ENCODE measurements at places on chromosomes 11 and 22. TPM values are rescaled to one million over a fixed set of nuclear protein-coding genes. Genes with fewer than 3 reads are reported as not detected.

DNA sequence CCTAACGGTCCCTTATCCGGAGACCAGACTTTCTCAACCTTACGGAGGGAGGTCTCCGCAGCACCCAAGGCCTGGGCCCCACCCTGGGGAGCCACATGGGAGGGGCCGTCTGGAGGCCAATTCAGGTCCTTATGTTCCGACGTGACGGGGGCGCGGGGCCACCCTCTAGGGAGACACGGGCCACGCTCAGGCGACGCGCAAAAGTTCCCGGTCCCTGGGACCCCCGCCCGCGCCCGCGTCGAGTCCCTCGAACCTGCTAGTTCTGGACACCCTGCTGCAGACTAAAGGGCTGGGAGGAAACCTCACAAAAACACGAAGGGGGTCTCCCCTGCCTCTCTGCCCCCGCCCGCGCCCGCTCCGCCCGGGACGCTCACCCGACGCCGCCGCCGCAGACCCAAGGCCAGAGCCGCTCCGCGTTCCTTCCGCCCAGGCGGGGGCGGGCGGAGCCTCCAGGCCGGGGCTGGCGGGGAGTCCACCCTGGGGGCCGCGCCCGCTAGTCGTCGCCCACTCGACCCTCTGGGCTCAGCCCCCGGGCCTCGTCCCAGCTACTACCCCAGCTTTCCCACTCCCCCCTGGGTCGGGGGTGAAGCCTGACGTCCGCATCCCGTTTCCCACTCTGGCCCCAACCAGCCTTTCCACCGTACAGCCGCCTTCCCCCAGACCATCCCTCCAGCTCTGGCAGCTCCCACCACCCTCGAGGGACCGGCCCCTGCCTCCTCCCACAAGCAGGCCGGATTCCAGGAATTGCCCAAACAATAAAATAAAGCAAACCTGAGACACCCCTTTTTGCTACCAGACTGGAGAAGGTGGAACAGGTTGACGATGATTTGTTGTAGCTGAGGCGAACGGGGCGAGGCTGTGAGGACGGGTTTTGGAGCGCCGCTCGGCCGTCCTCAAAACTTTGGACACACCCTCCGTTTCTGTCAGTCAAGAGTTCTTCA, 2.7 kb downstream of the RNH1 start:
- no peak for ATAC-seq

DNA sequence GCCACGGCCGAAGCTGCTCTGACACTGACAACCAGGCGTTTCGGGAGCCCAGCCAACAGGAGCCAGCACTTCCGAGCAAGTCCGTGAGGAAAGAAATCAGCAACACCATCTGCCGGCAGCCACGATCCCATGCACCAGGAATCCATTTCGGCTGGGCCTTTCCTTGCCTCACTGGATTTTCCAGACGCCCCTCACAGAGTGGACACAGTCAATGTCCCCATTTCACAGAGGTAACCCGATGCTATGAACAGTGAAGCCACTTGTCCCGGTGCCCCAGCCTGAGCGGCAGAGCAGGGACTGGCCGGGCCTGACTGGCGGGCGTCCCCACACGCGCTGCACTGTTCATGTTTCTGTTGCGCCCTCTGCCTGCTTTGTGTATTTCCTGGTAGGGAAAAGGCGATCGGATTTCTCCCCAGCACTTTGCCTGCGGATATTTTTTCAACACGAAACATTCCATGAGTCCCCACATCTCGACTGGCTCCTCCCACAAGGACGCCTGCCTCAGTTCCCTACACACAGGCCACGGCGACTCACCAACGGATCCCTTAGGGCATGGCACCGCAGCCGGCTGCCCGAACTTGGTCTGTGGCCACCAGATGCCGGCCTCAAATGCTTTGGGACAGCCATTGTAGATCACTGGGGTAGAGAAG, 55.3 kb downstream of the TRMU start:
- ATAC-seq: no peak

DNA sequence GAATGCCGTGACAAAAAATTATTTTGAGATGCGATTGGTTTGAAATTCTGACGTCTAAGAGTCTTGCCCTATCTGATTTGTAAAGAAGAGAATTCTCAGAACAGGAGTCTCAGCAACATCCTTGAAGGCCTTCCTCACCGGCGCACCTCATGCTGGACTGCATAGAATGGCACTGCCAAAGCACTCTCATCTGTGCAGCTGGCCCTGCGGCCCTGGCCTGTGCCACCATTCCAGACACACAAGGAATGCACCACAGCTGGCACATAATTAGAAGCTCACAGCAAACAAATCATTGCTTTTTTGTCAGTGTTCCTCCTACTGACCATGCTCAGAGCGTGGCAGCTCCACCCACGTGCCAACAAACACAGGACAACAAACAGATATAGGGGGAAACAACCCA, 166.0 kb downstream of the KIRREL3 start:
- ATAC-seq: no peak

- peak; percentile 87 for ATAC-seq
Observed at GRCh38 chr11:93054881-93055280, 85.4 kb downstream of the MTNR1B start.

- ATAC-seq: peak; percentile 90
Observed at GRCh38 chr11:88552379-88553062, 215.0 kb upstream of the CTSC start.

GRCh38 chr11:67437082-67437808, at the start of gene PTPRCAP:
PTPRCAP (minus strand) TSS chr11:67437682; CDS start chr11:67437619, 63 bp downstream.
- no peak for ATAC-seq

DNA sequence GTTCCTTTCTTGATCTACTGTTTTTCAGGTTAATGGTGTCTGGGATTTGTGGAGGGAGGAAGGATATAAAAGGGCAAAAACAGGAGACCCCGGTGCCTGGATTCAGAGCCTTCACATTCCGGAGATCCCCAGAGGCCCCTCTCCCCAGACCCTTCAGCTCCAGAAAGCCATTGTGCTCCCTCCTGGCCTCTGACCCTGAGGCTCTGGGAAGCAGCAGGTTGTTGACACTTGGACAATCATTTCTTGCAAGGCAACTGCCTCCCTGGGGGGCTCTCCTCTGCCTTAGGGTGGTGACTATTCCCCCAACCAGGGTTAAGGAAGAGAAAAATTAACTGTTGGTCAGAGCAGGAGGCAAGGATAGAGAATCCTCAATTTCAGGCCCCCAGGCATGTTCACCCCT, 86.9 kb upstream of the NNMT start:
- ATAC-seq: peak; percentile 2

GRCh38 chr11:2148595-2148994, 9.4 kb upstream of the IGF2 start:
- ATAC-seq: no peak

DNA sequence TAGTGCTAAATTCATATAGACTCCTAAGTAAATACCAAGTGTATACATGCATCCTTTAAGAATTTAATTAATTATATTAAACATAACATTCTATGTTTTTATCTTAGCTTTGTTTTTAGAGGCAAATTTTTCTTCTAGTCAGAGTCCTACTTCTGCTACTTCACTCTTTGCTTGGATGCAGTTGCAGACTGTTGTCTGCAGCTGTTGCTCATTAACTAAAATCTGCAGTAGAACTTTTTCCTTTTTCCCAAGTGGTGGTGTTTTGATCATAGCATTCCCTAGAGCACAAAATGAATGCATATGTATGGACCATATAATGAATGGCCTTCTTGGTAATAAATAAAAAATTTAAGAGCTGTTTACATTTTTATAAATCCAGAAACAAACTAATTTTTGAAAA, 198.3 kb downstream of the CASP12 start:
- no peak for ATAC-seq

- ATAC-seq: no peak
Observed at GRCh38 chr11:2697866-2698265, 1.9 kb downstream of the KCNQ1OT1 start.

- ATAC-seq: no peak
Observed at GRCh38 chr11:76668362-76669155, 2.0 kb downstream of the LRRC32 start.

GRCh38 chr22:41800348-41801146, at the start of gene CCDC134:
CCDC134 (plus strand) TSS chr22:41800679; CDS start chr22:41808891, 8,212 bp downstream.
- peak; percentile 99 for ATAC-seq

DNA sequence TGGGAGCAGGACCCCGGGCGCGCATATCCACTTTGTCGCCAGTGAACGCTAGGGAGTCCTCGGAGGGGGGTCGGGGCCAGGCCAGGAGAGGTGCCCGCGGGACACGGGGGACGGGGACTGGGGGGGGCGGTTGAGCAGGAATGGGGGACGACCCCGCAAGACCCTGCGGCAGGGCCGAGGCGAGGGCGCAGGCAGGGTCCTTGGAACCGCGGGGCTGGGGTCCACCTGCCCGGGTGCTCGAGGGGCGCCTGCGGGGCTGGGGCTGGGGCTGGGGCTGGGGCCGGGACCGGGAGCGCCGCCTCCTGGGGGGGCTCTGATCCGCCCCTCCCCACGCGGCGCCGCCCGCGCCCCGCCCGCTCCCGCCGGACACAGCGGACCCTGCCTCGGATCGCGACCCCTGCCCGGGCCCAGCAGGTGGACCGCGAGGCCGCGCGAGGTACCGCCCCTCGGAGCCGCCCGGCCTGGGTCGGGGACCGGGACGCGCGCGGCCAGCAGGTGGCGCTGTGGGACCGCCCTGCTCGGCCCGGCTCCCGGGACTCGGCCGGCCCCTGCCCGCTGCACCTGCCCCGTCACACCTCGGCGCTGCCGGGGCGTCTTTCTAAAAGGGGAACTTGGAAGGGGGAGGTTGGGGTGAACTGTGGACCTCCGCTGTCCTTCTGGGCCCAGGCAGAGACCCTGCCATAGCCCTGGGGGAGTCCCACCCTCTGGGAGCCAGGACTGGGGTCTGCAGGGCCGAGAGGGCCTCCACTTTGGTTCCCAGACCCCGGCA, 11.0 kb downstream of the CRELD2 start:
- peak; percentile 70 for ATAC-seq

DNA sequence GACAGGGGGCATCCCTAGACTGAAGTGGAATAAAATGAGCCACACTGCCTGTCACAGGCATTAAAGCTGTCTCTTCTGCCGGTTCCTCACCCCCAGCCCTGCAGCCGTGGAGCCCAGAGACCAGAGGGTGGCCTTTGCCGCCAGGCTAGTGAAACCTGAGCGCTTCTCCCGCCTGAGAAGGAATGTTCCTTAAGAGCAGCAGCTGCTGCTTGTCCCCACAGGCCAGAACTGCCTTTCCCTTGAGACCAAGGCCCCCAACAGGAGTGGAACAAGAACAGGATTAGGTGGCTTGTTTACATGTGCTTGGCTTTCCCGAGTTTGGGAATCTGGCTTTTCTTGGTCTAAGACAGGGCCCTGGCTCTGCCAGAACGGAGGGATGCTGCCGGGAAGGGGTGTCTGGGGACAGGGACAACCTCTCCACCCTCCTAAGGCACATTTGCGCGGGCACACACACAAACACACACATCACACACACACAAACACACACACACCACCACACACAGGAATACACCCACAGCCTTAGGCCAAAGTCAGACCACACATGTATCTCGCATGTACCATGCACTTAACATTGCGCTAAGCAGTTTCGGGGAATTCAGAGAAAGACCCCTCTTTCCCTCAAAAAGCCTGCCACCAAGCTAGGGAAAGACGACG, 91.8 kb downstream of the FEZ1 start:
- no peak for ATAC-seq

GRCh38 chr11:18173225-18173866, 709 bp downstream of the MRGPRX4 start:
- ATAC-seq: no peak

DNA sequence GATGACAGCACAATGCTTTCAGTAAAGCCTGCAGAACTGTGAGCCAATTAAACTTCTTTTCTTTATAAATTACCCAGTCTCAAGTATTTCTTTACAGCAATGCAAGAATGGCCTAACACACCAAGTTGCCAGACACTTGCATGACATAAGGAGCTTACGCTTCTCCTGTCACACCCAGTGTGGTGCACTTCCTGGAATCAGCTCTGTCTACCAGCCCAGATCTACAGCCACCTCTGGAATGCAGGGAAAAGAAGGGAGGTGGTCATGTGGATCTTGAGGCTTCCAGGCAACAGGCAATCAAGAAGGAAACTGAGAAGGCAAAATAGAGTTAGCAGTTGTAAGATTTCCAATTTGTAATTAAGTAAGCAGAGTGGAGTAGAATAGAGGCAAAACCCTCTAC, 37.4 kb upstream of the SESN3 start:
- ATAC-seq: peak; percentile 99

Gene DEUP1
- total RNA-seq: 0.14 TPM

Gene OR2AG1
- total RNA-seq: 0.05 TPM

Gene CSF2RB
- 0.10 TPM for total RNA-seq

Gene ENTHD1
- 1.6 TPM for total RNA-seq

Gene PHLDB1
- 37.5 TPM for total RNA-seq

Gene PDGFD
- 5.3 TPM for total RNA-seq
